T-helper 17 cell (primary cell): ENCODE measurements at places on chromosomes 13 and 19.

DNA sequence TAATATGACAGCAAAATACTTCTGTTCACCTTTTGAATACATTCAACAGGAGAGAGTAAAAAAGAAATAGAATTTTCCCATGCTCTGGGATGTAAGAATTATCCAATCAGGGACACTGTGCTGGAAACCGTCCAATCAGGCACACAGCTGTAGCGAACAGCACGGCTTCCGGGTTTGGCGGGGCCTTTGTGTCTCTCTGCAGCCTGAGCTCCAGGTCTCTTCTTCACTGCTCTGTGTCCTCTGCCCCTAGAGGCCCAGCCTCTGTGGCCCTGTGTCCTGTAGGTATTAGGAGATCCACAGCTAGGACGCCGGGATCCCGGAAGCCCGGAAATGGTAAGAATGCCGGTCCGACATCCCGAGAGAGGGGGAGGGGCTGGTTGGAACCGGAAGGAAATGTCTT is 92.7 kb downstream of the ZNF737 start:
- no peaks in the 10 kb centered on the region for H3K4me1 ChIP-seq
- DNase-seq = no peak
- no peaks in the 10 kb centered on the region for H3K27me3 ChIP-seq
- H3K36me3 ChIP-seq = peaks cover 8% of the 10 kb centered on the region
- H3K4me3 ChIP-seq = no peak overlapping the region

GRCh38 chr13:25046274-25046984 is 49.5 kb upstream of the PABPC3 start:
- no peak for DNase-seq
- H3K27ac ChIP-seq = no peak overlapping the region
- no peaks in the 10 kb centered on the region for H3K36me3 ChIP-seq
- peaks cover 5% of the 10 kb centered on the region for H3K4me1 ChIP-seq

DNA sequence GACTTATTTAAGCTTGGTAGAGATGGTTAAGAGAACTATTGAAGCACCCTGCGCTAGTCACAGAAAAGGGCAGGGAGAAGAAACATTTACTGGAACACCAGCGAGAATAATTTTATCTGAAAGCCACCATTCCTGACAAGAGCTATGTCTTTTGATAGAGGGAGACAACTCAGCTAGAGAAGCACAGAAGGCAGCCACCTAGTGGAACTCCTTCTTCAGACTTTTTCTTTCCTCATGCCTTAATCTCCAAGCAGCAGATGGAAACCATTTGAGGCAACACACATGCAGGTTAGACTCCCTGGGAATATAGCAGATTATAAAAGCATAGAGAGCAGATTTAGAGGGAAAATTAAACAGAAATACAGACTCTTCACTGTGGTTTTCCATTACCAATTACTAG is 813.4 kb downstream of the SLITRK6 start:
- no peaks in the 10 kb centered on the region for H3K36me3 ChIP-seq
- DNase-seq = no peak
- H3K27ac ChIP-seq = no peak overlapping the region
- H3K4me1 ChIP-seq = no peaks in the 10 kb centered on the region
- H3K27me3 ChIP-seq = no peaks in the 10 kb centered on the region
- no peak overlapping the region for H3K4me3 ChIP-seq

DNA sequence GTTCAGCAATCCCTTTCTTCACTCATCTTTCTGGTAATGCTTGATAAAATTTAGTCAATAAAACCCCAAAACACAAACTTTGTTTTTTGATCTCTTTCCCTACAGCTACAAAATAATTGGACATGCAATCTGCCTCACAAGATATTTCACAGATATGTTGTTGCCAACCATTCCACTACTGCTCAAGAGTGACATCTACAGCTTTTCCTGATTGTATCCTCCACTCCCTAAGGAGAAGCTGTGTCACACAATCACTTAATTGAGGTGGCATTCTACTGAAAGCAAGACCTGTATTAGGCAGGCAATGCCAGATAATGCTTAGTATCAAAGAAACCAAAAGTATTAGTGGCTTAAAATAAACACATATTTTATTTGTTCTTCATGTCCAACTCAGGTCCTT is 1646.2 kb upstream of the SPRY2 start:
- H3K36me3 ChIP-seq = no peaks in the 10 kb centered on the region
- DNase-seq = no peak
- H3K27ac ChIP-seq = no peak overlapping the region
- no peaks in the 10 kb centered on the region for H3K4me1 ChIP-seq

DNA sequence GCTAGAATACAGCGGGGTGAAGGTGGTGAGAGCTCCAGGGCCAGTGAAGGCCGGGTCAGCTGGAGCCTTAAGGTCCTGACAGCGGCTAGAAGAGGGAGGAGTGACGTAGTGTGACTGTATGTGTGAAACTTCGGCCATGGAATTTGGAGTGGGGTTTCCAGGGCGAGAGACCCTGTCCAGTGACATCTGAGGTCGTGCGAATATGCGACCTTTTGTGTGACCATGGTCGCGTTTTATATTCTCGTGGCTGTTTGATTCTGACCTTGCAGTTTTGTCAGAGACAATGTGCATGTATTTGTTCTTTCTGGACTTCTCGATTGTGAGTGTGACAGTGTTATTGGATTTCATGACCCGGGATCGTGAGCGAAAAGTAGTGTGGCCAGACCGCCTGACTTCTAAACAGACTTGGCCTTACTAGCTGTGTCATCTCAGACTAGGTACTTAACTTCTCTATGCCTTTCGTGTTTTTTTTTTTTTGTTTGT is 405 bp upstream of the ZNF569 start:
- no peaks in the 10 kb centered on the region for H3K27me3 ChIP-seq
- no peak for DNase-seq
- H3K27ac ChIP-seq = peak overlapping the region; percentile 86

GRCh38 chr19:43479226-43479625 is 13.8 kb upstream of the LYPD3 start:
- no peak overlapping the region for H3K27ac ChIP-seq
- peaks cover 5% of the 10 kb centered on the region for H3K36me3 ChIP-seq
- H3K27me3 ChIP-seq = no peaks in the 10 kb centered on the region
- H3K4me3 ChIP-seq = no peak overlapping the region
- DNase-seq = no peak
- H3K4me1 ChIP-seq = peaks cover 11% of the 10 kb centered on the region

DNA sequence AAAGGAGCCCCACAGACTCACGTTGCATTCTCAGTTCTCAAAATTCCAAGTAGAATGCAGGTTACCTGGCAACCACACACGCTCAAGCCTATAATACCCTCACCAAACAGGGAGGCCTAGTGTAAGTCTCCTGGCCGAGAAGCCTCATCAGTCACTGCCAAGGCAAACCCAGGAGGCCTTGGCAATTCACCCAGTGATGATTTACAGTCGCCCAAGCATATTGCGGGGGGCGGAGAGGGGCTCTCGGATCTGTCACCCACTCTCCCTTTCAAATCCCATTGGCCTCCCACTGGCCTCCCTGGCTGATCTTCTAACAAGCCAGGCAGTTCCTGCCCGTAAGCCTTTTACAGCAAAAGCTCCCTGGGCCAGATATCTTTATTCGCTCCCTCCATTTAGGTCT is 1.1 kb downstream of the AKAP8L start:
- no peak for DNase-seq
- H3K4me1 ChIP-seq = peaks cover 40% of the 10 kb centered on the region
- H3K4me3 ChIP-seq = peak overlapping the region; percentile 100
- H3K27me3 ChIP-seq = no peaks in the 10 kb centered on the region

DNA sequence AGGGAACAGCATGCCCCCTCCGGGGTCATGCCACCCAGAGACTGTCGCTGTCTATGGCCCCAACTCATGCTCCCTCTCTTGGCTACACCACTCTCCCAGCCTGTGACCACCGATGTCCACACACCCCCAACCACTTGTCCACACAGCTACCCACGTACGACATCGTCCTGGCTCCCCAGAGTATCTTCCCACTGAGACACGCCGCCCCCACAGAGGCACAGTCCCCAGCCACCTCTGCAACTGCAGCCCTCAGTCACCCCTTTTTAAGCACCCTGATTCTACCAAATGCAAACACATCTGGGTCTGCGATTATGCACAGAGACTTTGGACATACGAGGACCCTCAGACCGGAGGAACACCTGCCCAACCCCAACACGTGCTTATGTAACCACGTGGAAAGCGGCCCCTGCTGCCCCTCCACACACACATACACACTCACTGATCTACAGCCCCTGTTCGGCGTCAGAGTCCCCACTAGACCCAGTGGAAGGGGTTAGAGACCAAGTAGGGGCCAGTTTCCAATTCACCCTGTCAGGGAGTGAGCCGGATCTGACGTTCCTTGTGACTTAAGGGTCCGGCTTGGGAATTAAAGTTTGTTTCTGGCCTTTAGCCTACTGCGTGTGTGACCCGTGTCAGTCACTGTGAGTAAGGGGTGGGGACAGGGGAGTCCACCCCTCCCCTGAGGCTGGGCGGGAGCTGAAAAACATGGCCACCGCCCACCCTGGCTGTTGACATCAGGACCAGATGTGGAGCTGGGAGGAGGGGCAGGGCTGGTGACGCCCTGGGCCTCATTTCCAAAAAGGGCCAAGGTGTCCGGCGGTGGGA is 11.9 kb upstream of the AXL start:
- H3K4me1 ChIP-seq = peaks cover 12% of the 10 kb centered on the region
- peak overlapping the region; percentile 62 for H3K27ac ChIP-seq
- no peak overlapping the region for H3K4me3 ChIP-seq
- H3K27me3 ChIP-seq = no peaks in the 10 kb centered on the region
- H3K36me3 ChIP-seq = no peaks in the 10 kb centered on the region

GRCh38 chr13:98204546-98204945 is 27.5 kb upstream of the RNF113B start:
- DNase-seq = no peak
- peaks cover 6% of the 10 kb centered on the region for H3K27me3 ChIP-seq
- H3K4me3 ChIP-seq = no peak overlapping the region
- H3K4me1 ChIP-seq = no peaks in the 10 kb centered on the region
- no peak overlapping the region for H3K27ac ChIP-seq
- H3K36me3 ChIP-seq = no peaks in the 10 kb centered on the region

GRCh38 chr19:30236587-30236986 is 135.6 kb upstream of the ZNF536 start:
- H3K27me3 ChIP-seq = peaks cover 67% of the 10 kb centered on the region
- H3K36me3 ChIP-seq = peaks cover 1% of the 10 kb centered on the region
- H3K4me3 ChIP-seq = no peak overlapping the region
- DNase-seq = no peak
- no peaks in the 10 kb centered on the region for H3K4me1 ChIP-seq

DNA sequence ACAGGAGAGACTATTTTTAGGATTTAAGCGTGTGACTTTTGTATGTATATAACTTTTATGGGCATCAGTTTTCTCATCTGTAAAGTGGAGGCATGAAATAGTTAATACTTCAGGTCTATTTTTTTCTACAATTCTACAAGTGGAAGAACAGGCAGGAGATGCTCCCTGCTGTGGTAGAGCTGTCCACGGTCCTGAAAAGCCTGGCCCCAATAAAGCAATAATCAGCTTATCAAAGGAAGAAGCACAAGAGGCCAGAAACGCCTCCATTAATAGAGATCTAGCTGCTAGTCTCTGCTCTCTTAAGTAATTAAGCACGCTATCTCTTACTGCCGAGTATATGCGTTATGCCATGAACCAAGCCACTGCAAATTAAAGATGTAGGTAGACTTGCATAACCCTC is 28.0 kb upstream of the WASF3 start:
- H3K27me3 ChIP-seq = peaks cover 27% of the 10 kb centered on the region
- H3K27ac ChIP-seq = no peak overlapping the region
- no peak for DNase-seq
- no peak overlapping the region for H3K4me3 ChIP-seq
- H3K4me1 ChIP-seq = no peaks in the 10 kb centered on the region

DNA sequence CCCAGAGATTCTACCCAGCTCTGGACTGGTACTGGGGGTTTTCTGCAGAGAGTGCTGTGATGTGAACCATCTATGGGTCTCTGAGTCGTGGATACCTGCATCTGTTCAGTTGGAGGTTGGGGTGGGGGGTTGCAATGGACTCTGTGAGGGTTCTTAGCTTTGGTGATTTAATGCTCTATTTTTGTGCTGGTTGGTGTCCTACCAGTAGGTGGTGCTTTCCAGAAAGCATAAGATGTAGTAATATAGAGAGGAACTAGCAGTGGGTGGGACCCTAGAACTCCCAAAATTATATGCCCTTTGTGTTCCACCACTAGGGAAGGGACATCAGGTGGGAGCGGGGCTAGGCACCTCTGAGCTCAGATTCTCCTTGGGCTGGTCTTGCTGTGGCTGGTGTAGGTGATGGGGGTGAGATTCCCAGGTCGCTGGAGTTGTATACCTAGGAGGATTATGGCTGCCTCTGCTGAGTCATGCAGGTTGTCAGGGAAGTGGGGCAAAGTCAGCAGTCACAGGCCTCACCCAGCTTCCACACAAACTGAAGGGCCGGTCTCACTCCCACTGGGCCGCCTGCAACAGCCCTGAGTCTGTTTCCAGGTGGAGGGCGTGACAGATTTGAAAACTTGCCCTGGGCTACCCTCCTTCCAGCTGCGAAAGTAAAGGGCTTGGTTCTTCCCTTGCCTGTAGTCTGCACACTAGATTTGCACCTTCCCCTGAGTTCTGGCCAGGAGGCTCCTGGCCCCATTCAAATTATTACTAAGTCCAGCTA is 573.0 kb upstream of the SLITRK1 start:
- no peak overlapping the region for H3K4me3 ChIP-seq
- H3K27me3 ChIP-seq = no peaks in the 10 kb centered on the region
- DNase-seq = no peak
- H3K36me3 ChIP-seq = no peaks in the 10 kb centered on the region
- H3K4me1 ChIP-seq = no peaks in the 10 kb centered on the region
